Hepatic stellate cell (primary cell): ENCODE measurements at places on chromosomes 4 and X.

- no peak for DNase-seq
Observed at GRCh38 chr4:69518102-69518501, 22.4 kb upstream of the UGT2B4 start.

DNA sequence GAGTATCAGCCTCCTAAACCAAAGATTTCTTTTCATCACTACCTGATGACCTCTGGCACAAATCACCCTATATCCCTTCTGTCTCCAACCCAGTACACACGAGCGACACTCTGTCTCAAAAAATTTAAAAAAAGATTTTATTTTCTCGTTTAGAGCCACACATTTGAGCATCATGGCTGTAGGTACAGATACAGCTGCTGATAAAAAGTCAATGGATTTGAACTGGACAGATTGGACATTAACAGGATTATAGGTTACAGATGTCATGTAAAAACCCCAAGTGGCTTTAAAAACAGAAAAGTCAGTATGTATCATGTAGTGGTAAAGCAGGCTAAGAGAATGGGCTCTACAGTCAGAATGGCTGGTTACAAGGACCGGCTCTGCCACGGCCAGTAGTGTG is 171.1 kb downstream of the SCFD2 start:
- no peak for DNase-seq

- no peak for DNase-seq
Observed at GRCh38 chr4:156815717-156816359, 155.8 kb downstream of the PDGFC start.

DNA sequence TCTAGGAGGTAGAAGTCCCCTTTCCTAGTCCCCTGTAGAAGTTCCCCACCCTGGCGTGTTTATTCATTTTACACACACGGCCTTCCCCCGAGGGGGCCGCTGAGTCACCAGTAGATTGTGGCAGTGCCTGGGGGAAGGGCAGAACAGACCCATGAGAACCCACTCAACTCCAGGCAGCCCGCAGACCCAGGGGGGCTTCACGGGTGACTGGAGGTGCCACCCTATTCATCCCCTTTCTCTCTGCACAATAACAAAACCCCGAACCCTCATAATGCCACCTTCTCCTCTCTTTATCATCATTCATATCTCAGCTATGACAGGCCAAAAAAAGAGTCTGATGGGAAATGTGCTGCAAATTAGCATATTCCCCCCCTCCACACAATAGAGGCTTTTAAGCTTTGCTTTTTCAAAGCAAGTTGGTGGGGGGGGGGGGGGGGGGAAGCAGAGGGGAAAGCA is 20.4 kb upstream of the GPM6B start:
- no peak for DNase-seq

- no peak for DNase-seq
Observed at GRCh38 chr4:93529692-93530372, 298.7 kb upstream of the ATOH1 start.

DNA sequence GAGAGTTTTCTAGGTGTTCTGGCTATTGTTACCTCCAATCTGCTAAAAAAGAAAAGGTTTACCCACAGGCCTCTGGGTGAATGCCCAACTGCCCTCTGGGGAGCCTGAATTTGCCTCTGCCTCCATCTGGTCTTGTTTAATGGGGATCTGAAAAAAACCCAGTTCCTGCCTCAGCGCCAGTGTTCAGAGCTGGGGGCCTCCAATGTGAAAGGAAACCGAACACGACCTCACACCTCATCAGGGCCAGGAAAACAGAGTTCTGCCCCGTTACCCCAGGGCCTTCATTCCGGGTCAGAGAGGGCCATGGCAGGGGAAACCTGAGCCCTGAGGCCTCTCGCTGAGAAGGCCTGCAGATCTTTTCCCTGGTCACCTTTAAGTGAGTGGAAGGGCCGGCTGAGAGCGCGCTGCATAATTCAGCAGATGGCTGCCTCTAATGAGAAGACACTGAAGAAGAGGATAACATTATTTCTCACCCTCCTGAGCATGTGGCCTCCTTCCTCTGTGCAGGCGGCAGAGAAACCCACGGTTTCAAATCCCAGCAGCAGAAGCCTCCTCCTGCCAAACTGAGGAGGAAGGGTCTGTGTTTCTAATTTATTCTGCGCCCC is 6.8 kb downstream of the SEPTIN6 start:
- no peak for DNase-seq

GRCh38 chrX:8748855-8749254 is 16.9 kb upstream of the ANOS1 start:
- DNase-seq, result peak; percentile 36

DNA sequence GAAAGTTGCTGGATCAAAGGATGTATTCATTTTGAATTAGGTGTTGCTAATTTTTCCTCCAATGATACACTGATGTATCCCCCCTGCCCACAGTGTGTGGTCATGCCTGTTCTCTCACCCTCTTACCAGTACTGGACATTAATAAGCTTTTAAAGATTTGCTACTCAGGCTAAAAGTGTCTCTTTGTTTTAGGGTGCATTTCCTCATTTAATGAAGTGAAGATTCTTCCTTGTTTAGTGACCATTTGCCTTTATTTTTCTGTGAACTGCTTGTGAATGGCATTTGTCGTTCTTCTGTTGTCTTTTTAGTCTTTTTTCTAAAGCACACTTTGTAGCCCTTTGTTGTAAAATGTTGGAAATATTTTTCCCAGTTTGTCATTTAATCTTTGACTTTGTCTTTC is 5.0 kb downstream of the MSMO1 start:
- no peak for DNase-seq

DNA sequence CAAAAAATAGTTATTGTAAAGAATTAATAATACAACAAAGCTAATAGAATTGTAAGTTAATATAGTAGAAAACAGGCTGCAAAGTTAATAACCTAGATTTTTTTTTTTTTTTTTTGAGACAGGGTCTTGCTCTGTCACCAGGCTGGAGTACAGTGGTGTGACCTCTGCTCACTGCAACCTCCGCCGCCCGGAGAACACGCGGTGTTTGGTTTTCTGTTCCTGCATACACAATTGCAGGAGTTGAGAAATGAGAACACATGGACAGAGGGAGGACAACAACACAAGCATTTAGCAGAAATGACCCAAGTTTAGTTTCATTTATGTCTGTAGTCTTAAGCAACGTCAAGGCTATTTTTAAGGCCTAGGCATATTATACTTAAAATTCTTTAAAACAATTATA is 145.9 kb upstream of the PCDH10 start:
- no peak for DNase-seq

DNA sequence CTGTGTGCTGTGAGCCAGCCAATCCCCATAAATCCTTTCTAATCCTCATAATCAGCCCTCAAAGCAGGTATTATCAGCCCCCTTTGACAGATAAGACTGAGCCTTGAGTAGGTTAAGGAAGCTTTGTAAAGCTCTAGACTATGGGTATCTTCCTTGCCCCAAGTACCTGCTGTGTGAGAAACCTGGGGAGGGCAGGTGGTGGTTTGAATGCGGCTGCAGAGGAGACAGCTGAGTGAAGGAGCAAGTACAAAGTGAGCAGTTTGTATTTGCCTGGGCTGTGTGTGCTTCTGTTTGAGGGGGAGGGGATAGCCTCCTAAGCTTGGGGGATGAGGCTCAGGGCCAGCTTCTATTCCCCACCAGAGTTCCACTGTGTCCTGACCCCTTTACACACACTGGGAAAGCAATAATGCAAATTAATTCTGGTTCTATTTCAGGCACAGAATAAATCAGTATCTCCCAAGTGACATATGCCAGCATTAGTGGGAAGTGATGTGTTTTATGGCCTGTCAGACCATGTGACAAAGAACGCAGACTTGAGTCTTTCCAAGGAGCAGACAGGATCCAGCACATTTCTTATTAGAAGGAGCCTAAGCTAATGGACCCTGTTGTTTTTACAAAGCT is 63.5 kb downstream of the EVC start:
- no peak for DNase-seq

GRCh38 chrX:150587585-150588503 is 19.4 kb downstream of the MTM1 start:
- no peak for DNase-seq

- DNase-seq, result no peak
Observed at GRCh38 chr4:23332313-23332712, 557.5 kb downstream of the PPARGC1A start.

- DNase-seq, result no peak
Observed at GRCh38 chr4:136784326-136784725, 748.0 kb downstream of the PCDH18 start.
